ENCODE measurements at places on chromosomes 1 and 21. TPM values are rescaled to one million over a fixed set of nuclear protein-coding genes. Genes with fewer than 3 reads are reported as not detected.

The CASZ1 gene
- 3.9 TPM for total RNA-seq

The TMEM240 gene
- not detected for total RNA-seq

The ABCG1 gene
- 6.5 TPM for total RNA-seq

The EDARADD gene
- 5.3 TPM for total RNA-seq

The XPR1 gene
- total RNA-seq = 11.6 TPM

The TMEM200B gene
- 14.0 TPM for total RNA-seq

The DNASE2B gene
- total RNA-seq = not detected

The UBE2U gene
- total RNA-seq = not detected

The FCGR1A gene
- 23.8 TPM for total RNA-seq

The FAM177B gene
- total RNA-seq = not detected

The FAM151A gene
- not detected for total RNA-seq

The NGF gene
- 2.4 TPM for total RNA-seq

The CD53 gene
- 30.1 TPM for total RNA-seq

The ST3GAL3 gene
- total RNA-seq = 36.6 TPM

The SOAT1 gene
- 13.0 TPM for total RNA-seq

The LAX1 gene
- 4.1 TPM for total RNA-seq

The KRTAP11-1 gene
- total RNA-seq = 2.4 TPM

The LRRC52 gene
- total RNA-seq = not detected

The OVAAL gene
- total RNA-seq = 0.96 TPM

The ZSWIM5 gene
- total RNA-seq = 0.48 TPM

The FTCD gene
- not detected for total RNA-seq

The C1orf35 gene
- 10.4 TPM for total RNA-seq

The GIPC2 gene
- 9.4 TPM for total RNA-seq

The VSIG8 gene
- total RNA-seq = not detected

The KLHDC9 gene
- 10.6 TPM for total RNA-seq

The CYP4Z1 gene
- total RNA-seq = not detected

The TLCD4 gene
- 35.6 TPM for total RNA-seq

The GLIS1 gene
- total RNA-seq = 1.4 TPM

The DHDDS gene
- total RNA-seq = 26.2 TPM

The MAB21L3 gene
- total RNA-seq = 2.2 TPM

The CPLANE2 gene
- 0.48 TPM for total RNA-seq

The CA6 gene
- not detected for total RNA-seq

The TRNP1 gene
- total RNA-seq = 12.0 TPM

The AIM2 gene
- total RNA-seq = 4.3 TPM

The MFSD2A gene
- total RNA-seq = 9.1 TPM
